ENCODE measurements at places on chromosomes 16 and 17.

- DNase-seq = peak; percentile 86
Observed at GRCh38 chr17:41666708-41667279, 21.9 kb upstream of the EIF1 start.

DNA sequence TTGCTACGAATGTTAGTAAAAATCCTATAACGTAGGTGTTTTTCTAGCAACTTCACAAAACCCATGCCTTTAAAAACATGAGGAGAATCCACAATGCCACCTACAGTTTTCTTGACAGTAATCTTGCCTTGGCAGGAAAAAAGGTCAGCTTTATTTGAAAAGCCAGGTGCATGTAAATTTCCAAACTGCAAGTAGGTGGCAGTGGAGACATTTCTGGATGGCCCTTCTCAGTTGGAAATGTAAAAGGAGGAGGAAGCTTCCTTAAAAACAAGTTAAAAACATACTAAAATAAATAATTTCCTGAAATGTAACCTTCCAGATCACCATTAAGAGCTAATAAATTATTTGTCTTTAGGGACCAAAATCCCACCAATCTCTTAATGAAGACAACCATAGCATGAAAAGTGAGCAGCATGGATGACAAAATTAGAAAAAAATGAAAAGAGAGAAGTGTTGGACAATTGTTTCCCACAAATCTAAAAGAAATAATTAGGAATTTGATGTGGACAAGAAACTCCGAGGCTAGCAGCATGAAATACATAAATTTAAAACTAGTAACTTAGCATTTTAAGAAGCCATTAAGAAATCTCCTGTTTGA lies 152.2 kb downstream of the SNX11 start:
- no peak for DNase-seq

- no peak for DNase-seq
Observed at GRCh38 chr16:86186313-86186712, 287.4 kb downstream of the IRF8 start.

DNA sequence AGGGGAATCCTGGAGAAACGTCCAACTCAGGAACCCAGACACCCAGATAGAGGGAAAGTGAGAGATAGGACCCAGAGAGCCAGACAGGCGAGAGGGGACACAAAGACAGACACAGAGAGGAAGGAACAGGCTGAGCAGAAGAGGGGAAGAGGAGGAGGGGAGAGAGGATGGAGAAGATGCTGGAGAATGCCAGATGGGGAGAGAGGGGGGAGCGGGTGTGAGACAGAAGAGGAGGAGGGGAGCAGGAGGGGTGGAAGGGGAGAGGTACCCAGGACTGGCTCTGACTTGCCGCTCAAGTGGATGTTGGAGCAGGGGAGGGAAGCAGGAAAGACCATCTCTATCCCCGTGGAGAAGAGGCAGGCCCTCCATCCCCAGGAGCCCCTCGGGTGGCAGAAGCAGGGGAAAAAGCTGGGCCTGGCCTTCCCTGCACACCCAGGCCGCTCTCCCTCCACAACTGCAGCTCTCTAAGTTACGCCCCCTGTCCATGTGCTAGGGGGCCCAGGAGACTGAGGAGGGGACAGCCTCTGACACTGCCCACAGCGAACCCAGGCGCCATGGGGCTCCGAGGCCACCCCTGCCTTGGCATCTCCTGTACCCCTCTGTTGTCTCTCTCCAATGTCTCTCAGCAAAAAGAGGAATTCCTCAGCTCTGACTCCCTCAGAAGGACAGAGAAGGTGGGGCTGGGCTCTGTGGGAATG lies 4.8 kb downstream of the PPP1R9B start:
- DNase-seq = no peak

DNA sequence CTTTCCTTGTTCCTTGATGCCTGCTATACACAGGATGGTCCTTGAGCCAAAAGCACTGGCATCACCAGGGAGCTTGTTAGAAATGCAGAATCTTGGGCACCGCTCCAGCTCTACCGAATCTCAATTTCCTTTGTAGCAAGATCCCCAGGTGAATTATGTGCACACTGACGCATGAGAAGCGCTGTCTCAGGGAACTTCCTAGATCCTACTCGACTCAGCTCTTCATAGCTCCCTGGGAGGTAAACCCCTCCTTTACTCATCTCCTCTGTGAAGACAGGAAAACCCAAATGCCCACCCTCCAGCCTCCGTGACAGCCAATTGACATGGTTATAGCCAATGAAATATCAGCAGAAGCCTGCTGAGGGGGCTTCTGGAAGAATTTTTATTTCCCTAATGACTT lies 4.1 kb downstream of the USP31 start:
- DNase-seq = no peak

DNA sequence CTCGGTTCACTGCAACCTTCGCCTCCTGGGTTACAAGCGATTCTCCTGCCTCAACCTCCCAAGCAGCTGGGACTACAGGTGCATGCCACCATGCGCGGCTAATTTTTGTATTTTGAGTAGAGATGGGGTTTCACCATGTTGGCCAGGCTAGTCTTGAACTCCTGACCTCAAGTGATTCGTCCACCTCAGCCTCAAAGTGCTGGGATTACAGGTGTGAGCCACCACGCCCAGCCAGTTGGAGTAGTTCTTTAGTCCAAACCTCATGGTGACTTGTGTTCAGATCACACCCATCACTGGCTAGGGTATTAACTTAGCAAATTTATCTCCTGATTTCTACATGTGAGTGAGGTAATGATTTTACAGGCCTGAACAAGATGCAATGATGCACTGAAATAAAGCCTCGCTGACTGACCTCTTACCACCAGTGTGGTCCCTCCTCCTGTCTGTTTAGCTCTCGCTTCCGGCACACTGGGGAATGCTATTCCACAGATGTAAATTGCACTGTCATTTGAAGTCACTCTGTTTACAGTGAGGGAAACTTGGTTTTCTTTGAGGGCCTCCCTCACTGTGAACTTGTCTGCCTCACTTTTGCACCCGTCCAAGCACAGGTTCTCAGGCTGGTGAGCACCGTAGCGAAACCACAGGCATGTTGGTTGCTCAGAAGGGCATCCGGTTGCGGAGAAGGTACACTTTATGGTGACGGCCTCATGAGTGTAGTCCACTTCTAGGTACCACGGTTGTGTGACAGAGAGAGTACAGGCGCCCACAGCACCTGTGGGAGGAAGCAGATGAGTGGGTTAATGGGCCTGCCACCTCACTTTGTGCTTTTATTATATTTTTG lies 5.5 kb downstream of the IGSF6 start:
- DNase-seq = no peak

DNA sequence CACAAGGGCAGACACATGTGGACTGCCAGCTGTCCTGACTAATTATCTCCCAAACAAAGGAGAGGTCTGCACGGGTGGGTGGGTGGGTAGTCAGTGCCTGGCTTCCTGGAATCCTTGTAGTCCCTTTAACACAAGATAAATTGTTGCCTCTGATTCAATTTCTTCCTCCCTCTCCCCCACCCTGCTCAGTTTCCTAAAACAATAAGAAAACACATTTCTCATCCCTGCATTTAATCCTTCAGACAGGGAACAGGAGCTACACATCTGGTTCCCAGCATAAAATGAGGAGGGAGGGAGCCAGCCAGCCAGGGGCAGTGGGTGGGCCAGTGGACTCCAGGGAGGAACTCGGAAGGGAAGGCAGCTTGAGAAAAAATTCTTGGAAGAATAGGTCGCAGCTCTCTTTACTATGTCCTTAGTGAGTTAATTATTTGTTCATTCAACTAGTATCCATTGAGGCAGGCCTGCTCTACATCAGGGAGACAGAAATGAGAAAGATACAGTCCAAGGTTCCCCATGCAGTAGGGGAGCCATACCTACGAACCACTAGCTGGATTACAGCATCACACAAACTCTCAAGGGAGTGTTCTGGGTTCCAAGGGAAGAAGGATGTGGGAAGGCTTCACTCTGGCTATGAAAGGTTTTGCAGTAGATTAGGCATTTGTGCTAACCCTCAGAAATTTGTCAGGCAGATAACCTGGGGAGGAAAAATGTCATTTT lies 58.3 kb downstream of the CCT6B start:
- no peak for DNase-seq

DNA sequence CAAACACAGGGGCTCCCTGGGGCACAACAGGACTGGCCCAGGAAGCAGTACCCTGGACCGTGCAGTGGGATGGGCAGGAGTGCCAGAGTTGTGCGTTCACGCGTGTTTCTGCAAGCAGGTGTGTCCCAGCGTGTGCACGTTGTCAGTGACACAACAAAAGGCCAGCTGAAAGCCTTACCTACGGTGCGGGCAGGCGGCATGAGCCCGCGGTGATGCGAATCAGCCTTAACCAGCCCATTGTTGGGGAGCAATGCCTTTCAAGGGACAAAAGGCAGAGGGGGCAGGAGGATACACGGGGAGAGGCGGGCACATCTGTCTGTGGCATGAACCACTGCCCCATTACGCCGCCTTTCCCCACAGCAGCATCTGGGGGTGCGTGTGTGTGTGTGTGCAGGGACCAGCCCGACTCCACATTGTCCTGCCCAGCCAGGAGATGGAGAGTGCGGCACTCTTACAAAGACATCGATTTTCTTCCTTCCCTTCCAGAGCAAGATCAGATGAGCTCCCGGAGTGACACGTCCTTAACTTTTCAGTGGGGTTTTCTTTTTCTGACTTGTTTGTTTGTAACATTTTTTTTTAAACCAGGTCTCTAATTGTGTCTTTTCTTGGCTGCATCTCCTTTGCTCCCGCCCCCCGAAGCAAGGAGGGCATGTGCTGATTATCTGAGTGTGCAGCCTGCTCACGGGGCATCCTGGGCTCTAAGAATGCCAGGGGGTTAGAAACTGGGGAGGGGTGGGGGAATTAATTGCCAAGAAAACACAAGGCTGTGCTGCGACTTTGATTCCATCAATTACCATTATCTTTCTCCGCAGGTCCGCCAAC lies 158.1 kb downstream of the ZNF423 start:
- no peak for DNase-seq

- DNase-seq = no peak
Observed at GRCh38 chr17:20114466-20114865, 105.3 kb downstream of the SPECC1 start.

DNA sequence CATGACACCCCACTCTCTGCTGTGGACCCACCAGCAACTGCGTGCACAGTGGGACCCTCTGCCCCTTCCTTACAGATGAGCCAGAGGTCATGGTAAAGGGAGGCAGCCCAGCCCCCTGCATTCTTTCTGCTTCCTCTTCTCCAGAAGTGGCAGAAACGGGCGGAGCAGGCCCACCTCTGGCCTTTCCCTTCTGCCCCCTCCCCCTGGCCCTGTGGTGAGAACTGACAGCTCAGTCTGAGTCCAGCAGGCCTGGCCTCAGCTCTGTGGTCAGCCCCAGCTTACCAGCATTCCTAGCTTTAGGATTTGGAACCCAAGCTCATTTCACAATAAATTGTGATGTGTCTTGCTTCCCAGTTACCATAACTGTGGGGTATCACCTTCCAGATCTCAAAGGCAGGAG lies 4.8 kb upstream of the ANKRD11 start:
- DNase-seq = no peak

- no peak for DNase-seq
Observed at GRCh38 chr16:967546-968295, 3.1 kb downstream of the LMF1 start.

GRCh38 chr17:2068031-2068518 lies 13.2 kb downstream of the HIC1 start:
- DNase-seq = no peak

DNA sequence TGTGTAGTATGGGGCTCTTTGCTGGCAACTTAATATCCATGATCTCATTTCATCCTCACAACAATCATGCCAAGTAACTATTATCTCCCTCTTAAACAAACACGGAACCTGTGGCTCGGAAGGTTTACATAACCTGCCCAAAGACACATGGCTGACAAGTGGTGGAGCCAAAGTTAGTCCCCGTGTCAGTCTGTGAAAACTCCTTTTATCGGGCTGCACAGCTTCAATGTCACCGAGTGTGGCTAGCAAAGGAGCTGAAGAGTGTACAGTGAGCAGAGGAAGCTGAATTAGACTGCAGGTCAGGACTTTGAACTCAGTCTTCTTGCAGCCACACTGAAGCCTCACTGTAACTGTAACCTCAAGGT lies 80.3 kb downstream of the PARN start:
- DNase-seq = no peak

GRCh38 chr17:15945527-15946191 lies 729 bp downstream of the ADORA2B start:
- DNase-seq = peak; percentile 21

DNA sequence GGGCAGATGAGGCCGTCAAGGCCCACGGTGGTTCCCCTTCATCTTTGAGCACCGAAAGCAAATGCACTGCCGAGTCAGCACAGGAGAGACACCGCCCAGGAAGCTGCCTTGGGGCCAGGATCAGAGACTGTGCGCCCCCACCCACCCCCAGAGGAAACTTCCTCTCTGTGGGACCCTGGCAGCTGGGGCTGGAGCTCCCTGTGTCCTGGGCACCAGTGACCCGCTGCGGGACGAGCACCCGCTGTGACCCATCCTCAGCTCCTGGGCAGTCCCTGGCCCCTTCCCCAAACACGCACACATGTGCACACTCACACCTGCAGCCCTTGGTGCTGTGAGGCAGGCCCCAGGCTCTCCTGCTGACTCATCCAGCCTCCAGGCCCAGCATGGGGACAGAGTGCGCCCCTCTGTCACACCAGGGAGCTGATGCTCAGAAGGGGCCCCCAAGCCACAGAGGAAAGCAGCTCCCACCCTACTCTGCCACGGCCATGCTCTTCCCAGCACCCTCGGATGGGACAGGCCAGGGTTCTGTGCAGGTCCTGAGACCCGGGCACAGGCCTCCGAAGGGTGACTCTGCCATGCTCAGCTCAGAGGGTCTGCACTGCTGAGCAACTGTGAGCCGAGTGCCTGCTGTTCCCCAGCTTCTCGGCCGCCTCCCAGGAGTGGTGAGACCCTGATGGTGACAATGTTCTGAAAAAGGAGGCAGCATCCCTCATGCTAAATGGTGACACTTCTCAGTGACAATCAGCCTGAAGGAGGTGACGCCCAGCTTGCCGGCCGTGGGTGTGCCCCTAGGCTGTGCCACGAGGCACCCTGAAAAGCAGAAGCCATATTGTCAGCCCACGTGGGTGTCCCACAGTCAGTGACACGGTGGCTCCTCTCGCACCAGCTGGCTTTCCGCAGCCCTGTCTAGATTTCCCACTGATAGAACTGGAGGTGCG lies 3.6 kb downstream of the PIEZO1 start:
- no peak for DNase-seq

- DNase-seq = no peak
Observed at GRCh38 chr16:23186171-23186570, 3.6 kb downstream of the SCNN1G start.

DNA sequence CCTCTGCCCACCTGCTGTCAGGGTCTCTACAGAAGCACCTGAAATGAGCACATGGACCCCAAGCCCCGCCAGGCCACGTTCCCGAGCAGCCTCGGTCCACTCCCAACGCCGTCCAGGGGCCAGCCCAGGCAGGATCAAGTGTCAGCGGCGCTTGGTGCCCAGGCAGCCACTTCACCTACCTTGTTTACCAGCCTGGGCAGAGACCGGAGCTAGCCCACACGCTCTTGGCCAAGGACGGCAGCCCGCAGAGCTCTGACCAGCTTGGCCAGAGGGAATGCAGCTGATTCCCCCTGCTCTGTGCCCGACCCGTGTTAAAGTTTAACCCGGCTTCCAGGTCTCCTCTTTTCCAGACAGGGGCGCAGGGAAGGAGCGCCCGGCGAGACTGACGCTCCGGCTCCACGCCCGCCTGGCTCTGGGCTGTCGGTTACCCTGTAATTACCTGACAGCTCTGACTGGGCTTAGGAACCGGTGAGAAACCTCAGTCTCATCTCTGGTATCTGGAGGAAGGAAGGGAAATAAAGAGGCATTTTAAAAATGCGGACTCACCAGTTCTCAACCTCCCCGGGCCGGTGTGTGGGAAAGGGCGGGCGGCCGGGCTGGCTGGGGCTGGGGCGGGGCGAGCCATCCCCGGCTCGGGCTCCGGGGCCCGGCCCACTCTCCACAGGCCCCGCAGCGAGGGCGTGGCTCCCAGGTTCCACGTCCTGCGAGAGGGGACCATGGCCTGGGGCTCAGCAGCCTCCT lies 4.6 kb downstream of the KIFC3 start:
- peak; percentile 56 for DNase-seq

- no peak for DNase-seq
Observed at GRCh38 chr17:70123193-70123592, 46.1 kb upstream of the KCNJ2 start.

Measured in endothelial cell (in vitro differentiated cells).